ENCODE measurements at places on chromosomes 12 and 14.

DNA sequence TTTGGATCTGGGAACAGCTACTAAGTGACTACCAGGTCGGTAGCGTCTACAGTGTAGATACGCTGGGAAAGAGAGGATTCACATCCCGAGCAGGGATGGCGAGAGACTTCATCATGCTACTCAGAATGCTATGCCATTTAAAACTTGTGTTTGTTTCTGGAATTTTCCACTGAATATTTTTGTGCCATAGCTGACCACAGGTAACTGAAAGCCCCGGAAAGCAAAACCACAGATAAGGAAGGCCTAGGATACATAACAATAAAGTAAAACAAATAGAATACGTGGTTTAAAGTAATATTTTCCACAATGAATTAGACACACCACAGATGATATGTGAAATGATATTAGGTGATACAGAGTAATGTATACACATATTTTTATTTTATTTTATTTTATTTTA is 7.9 kb upstream of the HCAR1 start:
- DNase-seq = no peak

GRCh38 chr14:30842431-30842830 is 31.9 kb upstream of the COCH start:
- DNase-seq = no peak

DNA sequence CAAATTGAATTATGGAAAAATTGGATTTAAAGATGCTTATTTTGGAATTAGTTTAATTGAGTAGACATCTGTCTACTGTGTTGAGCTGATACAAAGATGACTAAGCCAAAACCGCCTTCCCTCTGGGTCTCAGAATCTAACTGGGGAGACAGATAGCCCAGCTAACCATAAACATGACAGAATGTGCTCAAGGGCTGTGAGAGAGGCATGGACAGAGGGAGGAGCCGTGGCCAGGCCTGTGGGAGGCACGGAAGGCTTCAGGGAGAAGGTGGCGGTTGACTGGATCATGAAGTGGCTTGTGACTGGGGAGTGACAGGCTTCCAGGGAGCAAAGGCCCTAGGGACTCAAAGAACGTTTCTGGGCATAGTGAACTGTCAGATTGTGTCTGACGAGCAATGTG is 74.6 kb downstream of the DACT1 start:
- DNase-seq = no peak

DNA sequence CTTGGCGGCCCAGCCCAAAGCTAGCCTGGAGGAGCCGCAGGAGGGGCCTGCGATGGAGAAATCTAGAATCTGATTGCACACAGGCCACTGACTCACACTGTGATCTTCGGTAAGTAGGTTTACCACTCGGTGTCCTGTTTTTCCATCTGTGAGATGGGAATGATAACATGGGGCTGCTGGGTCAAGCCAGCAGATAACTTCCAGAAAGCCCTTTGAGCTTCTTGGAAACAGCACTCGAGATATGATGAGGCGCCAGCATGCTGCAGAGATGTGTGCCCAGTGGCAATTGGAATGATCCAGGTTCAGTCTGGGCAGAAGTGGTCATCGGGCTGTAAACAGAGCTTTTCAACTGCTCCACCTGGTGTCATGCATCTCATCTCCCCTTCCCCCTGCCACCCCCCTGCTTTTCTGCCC is 771.3 kb upstream of the TBX3 start:
- no peak for DNase-seq

- no peak for DNase-seq
Observed at GRCh38 chr12:45762185-45763110, 32.9 kb downstream of the ARID2 start.

DNA sequence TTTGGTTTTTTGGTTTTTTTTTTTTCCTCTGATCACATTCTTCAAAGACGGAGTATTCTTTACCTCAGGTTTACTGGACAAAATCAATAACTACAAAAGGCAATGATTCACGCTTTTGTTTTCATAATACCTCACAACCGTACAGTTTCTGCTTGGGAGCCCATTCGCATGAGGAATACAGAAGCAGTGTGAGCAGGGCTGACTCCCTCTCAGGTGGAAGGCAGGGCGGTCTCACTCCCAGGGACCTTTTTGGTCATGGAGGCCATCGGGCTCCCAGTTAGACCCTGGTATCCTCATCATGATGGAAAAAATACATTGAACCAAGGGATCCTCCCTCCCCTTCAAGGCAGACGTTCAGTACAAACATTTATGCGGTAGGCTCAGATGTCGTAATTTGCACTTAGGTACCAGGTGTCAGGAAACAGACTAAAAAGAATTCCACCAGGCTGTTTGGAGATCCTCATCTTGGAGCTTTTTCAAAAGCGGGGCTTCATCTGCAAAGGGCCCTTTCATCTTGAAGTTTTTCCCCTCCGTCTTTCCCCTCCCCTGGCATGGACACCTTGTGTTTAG is 19.0 kb upstream of the TIGAR start:
- DNase-seq = no peak

- DNase-seq = no peak
Observed at GRCh38 chr12:124851342-124851741, 12.3 kb downstream of the SCARB1 start.

GRCh38 chr14:58805605-58806409 is 168.0 kb downstream of the DACT1 start:
- DNase-seq = no peak

GRCh38 chr12:90020014-90020413 is 311.4 kb upstream of the ATP2B1 start:
- no peak for DNase-seq

GRCh38 chr12:111741235-111741812 is 25.4 kb upstream of the ALDH2 start:
- DNase-seq = no peak
